Activated T-helper 1 cell treated with anti-CD3 and anti-CD28 coated beads, Interleukin-2, amount 50 U/mL, for 16 hours (primary cell): ENCODE measurements at places on chromosomes 12 and 14.

DNA sequence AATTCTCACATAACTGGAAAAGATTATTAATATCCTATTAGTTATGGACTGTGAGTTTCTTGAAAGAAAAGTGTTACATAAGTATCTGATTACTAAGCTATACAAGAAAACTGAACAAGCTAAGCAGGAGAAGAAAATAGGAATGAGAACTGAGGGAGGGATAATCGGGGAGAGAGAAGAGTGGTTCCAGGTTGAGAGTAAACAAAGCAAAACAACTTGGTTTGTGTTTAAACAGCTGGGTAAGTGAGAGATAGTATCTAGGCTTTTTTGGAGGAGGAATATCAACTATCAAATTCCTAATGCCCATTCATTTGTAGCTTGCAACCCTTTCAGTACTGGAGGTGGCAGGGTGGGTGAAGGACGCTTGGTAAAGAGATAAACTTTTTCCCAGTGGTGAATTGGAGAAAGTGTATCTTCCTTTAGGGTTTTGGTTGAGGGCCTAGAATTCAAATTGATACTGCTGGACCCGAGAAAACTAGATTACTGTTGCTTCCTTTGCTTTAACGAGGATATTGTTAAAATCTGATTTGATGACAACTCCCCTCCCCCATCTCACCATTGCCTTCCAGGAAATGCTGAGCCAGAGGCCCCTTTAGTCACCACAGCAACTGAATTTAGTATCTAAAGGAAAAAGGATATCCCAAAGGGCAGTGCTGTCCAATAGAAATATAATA, 2.0 kb upstream of the SLC2A3 start:
- no peak for DNase-seq

GRCh38 chr14:78405079-78405856, 235.1 kb downstream of the NRXN3 start:
- no peak for DNase-seq

- DNase-seq: no peak
Measured at GRCh38 chr14:56087671-56088471, 30.3 kb upstream of the PELI2 start.

DNA sequence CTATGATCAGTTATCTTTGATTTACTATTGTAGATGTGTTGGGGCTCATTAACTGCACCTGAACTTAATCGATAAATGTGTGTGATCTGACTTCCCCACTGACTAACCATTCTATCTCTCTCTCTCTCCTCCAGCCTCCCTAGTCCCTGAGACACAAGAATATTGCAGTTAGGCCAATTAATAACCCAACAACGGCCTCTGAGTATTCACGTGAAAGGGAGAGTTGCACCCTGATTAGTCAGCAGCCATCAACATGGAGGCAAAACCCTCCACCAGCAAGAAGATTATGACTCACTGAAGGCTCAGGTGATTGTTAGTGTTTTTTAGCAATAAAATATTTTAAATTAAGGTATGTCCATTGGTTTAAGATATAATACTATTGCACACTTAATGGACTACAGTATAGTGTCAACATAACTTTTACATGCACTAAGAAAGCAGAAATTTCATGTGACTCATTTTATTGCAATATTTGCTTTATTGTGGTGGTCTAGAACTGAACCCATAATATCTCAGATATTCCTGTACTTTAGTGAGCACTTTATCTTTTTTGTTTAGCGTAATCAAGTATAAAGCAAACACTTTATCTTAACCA, 77.1 kb upstream of the PTGDR start:
- no peak for DNase-seq

DNA sequence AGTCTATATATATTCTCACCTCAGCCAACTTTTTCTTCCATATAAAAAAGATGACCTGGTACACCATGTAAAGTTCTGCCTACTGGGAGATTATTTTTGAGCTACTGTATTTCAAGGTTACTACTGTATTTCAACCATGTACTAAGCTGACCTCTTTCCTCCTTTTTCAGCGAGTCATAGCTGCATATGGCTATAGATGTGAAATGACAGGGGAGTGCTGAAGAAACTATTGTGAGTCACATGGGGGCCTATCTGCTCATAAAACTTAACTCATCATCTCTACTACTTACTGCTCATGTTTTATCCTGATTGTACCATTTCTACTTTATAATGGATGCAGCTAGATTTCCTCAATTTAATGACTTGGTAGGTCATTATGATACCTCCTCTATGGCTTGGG, 571.4 kb upstream of the ATP2B1 start:
- no peak for DNase-seq
